ENCODE measurements at places on chromosomes 3 and 15.

GRCh38 chr15:50278496-50278895 is 13.0 kb upstream of the HDC start:
- DNase-seq, result no peak

- no peak for DNase-seq
Observed at GRCh38 chr3:22012471-22012870, 261.5 kb upstream of the ZNF385D start.

GRCh38 chr3:190617185-190617584 is 103.3 kb downstream of the IL1RAP start:
- DNase-seq, result no peak

- DNase-seq, result no peak
Observed at GRCh38 chr3:139280027-139280671, 63.7 kb upstream of the MRPS22 start.

DNA sequence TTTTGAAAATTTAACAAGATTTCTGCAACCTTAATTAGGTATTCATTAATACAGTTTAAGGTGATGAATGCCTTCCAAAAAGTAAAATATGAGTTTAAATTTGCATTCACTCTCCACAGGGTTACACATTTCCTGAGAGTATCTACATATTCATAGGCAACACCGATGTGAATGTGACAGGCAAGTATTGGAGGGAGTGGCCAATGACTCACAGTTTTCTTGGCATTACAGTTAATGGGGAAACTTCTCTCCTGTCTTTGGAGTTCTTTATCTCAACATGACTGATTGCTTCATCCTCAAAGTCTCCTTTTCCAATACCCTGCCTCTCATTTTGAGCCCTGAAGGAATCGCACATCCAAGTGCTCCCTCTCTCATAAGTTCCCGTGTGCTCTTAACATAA is 181.9 kb upstream of the CHL1 start:
- DNase-seq, result no peak

GRCh38 chr3:89697321-89697916 is 590.0 kb downstream of the EPHA3 start:
- DNase-seq, result no peak

GRCh38 chr3:55676643-55677042 is 189.5 kb upstream of the WNT5A start:
- DNase-seq, result no peak

Measured in stimulated activated CD4-positive, alpha-beta T cell treated with anti-CD3 and anti-CD28 coated beads, Interleukin-1b, Interleukin-23, amount 100 ng/mL, for 1 hour (primary cell).